ENCODE measurements at places on chromosomes 4 and X. TPM values are rescaled to one million over a fixed set of nuclear protein-coding genes. Genes with fewer than 3 reads are reported as not detected.

The MUC7 gene
- 140 TPM for total RNA-seq

The BEND2 gene
- not detected for total RNA-seq

The IQCM gene
- not detected for total RNA-seq

The ARX gene
- total RNA-seq = 0.31 TPM

The COL4A6 gene
- total RNA-seq = 5.4 TPM

The HERC3 gene
- total RNA-seq = 51.9 TPM

The CHIC1 gene
- total RNA-seq = 22.3 TPM

The NAAA gene
- 33.4 TPM for total RNA-seq

The YIPF7 gene
- total RNA-seq = 4.8 TPM

DNA sequence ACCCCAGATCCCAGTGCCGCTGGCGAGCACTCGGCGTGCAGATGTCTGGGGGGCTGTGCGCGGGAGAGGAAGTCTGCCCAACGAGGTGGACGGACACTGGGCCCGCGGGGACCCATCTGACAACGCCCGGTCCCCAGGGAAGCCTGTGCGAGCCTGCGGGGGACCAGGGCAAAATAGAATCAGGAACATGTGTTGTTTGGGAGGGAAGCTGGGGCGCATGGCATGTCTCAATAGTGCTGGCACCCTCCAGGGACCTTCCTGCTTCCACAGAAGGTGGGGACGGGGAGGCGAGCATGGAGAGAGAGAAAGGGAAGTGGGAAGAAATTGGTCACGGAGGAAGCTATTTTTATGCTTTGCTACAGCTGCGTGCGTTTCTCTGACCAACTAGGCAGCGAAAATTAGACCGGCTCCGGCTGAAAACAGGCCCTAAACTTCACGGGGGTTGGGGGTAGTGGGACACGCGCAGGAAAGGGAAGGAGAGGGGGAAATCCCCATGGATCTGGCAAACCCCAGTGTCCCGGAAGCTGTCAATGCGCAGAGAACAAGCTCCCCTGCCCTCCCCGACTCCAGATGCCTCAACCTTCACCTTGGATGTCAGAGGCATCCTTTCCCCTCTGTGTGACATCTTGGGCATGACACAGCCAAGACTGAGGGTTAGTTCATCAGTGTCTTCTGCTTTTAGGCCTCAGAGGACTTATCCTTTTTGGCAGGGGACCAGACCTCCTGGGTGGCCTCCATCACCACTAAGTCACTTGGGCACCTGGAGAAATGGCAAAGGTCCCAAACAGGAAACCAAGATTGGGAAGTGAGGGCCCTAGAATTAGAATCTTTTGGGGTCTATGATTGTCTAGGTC, 169.8 kb upstream of the BCOR start:
- DNase-seq = peak; percentile 50

- DNase-seq = no peak
These were observed 20.5 kb downstream of the SEPTIN6 start for GRCh38 chrX:119672426-119672825.

- DNase-seq = no peak
These were observed 28.0 kb downstream of the RIPPLY1 start for GRCh38 chrX:106875151-106875550.

DNA sequence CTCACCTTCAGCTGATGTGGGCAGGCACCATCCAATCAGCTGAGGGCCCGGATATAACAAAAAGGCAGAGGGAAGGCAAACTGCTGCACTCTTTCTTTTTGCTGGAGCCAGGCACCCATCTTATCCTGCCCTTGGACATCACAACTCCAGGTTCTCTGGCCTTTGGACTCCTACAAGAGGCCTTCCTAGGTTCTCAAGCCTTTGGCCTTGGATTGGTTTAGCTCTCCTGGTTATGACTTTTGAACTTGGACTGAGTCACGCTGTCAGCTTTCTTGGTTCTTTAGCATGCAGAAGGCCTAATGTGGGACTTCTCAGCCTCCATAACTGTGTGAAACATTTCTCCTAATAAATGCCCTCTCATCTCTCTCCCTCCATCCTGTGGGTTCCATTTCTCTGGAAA, 23.0 kb upstream of the N4BP2 start:
- no peak for DNase-seq

DNA sequence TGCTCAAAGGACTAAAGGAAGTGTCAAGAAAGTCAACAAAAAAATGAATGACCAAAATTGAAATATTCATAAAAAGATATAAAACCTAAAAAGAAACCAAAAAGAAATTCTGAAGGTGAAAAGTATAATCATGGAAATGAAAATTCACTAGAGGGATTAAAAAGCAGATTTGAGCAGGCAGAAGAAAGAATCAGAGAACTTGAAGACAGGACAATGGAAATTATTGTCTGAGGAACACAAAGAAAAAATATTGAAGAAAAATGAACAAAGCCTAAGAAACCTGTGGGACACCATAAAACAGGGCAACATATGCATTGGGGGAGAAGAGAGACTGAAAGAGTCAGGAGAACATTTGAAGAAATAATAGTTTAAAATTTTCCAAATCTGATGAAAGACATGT, 9.9 kb upstream of the SPON2 start:
- DNase-seq = no peak

GRCh38 chrX:150847088-150847487, 51.4 kb downstream of the CD99L2 start:
- no peak for DNase-seq

DNA sequence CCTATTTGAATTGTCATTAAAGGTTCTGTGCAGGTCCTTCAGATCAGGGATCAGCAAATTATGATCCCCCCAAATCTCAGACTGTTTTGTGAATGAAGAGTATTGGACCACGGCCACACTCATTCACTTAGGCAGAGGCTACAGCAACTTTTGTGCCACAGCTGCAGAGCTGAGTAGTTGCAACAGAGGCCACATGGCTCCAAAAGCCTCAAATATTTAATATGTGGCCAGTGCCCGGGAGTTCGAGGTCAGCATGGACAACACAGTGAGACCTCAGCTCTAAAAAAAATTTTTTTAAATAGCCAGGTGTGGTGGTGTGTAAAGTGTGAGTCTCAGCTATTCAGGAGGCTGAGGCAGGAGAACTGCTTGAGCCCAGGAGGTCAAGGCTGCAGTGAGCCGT, 100.7 kb downstream of the NSUN7 start:
- DNase-seq = no peak

DNA sequence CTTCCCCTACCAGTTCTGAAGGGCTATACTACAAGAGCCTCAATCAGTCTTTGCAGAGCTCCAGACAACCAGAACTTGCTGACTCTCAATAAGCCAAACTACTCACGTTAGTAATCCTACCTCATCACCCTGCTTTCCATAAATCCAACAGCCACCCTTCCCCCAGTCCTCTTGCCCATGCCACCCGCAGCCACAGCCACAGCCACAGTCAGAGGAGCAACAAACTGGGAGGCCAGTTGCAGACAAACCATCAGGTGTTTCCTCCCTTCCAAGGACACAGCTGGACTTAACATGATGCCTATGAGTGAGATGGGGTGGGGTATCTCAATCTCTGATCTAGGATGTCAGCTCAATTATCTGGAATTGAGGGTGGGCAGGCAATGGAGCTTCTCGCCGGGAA, 1.0 kb downstream of the GABRA3 start:
- no peak for DNase-seq

DNA sequence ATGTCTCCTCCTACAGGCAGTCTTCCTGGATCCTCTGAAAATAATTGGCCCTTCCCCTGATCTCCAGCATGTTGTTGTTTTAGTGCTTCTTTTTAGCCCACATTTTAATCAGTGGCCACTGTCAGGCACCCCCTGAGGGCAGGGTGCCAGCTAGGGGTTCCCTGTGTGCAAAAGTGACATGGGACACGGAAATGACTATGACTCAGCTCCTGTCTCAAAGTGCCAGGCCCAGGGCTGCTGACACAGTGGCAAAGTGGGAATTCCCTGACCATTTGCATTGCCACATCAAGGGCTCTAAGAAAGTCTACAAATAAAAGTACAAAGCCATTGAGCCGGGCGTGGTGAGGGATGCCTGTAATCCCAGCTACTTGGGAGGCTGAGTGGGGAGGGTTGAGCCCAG, 24.8 kb downstream of the HMX1 start:
- DNase-seq = no peak

GRCh38 chr4:163598028-163598427, 103.5 kb downstream of the TMA16 start:
- DNase-seq = no peak

- DNase-seq = no peak
These were observed 1234.2 kb downstream of the FAM133A start for GRCh38 chrX:94908171-94908570.

DNA sequence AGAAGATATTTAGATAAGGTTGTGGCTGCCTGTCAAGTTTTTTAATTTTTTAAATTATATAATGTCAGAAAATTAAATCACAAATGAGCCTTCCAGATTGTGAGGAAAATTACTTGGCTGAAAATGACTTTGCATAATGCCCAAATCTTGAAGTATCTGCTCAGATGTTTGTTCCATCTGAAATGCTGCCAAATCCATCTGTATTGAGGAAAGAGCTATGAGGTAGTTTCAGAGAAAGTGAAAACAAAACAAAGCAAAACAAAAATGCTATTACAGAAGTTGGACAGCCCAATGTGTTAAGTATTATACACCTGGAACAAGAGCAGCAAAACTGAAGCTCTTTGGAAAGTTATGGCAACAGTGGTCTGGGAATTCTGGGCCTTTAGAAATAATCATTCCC, 23.3 kb upstream of the GUCY1B1 start:
- peak; percentile 55 for DNase-seq

GRCh38 chr4:125303058-125303457, 11.7 kb upstream of the FAT4 start:
- no peak for DNase-seq
